ENCODE measurements at places on chromosomes 6 and 20.

- DNase-seq = no peak
Measured at GRCh38 chr6:39114388-39114703, 640 bp downstream of the SAYSD1 start.

GRCh38 chr6:38155621-38156204, 336.2 kb downstream of the ZFAND3 start:
- DNase-seq = no peak

GRCh38 chr20:51628533-51629398, 86.2 kb upstream of the NFATC2 start:
- no peak for DNase-seq

- DNase-seq = no peak
Measured at GRCh38 chr6:29495571-29495970, 7.8 kb upstream of the MAS1L start.

- DNase-seq = no peak
Measured at GRCh38 chr6:44504301-44504791, 116.8 kb downstream of the CDC5L start.

GRCh38 chr20:25242231-25242630, 5.7 kb upstream of the PYGB start:
- no peak for DNase-seq

- DNase-seq = no peak
Measured at GRCh38 chr20:2626853-2627541, 25.4 kb upstream of the NOP56 start.

GRCh38 chr20:8504030-8504429, 372.0 kb downstream of the PLCB1 start:
- no peak for DNase-seq

GRCh38 chr6:92790381-92790780, 629.0 kb downstream of the EPHA7 start:
- no peak for DNase-seq

GRCh38 chr20:46939031-46939965, 44.7 kb downstream of the EYA2 start:
- no peak for DNase-seq

- DNase-seq = no peak
Measured at GRCh38 chr6:138307352-138307751, 70.4 kb upstream of the SMIM28 start.

- DNase-seq = no peak
Measured at GRCh38 chr6:156729248-156729647, 47.9 kb upstream of the ARID1B start.

GRCh38 chr6:16391451-16391912, 153.1 kb downstream of the GMPR start:
- DNase-seq = no peak

- no peak for DNase-seq
Measured at GRCh38 chr6:115753446-115753845, 307.2 kb downstream of the FRK start.

GRCh38 chr20:63129376-63129965, 86.5 kb downstream of the YTHDF1 start:
- DNase-seq = no peak

GRCh38 chr20:63641146-63641791, 12.0 kb downstream of the STMN3 start:
- DNase-seq = no peak

DNA sequence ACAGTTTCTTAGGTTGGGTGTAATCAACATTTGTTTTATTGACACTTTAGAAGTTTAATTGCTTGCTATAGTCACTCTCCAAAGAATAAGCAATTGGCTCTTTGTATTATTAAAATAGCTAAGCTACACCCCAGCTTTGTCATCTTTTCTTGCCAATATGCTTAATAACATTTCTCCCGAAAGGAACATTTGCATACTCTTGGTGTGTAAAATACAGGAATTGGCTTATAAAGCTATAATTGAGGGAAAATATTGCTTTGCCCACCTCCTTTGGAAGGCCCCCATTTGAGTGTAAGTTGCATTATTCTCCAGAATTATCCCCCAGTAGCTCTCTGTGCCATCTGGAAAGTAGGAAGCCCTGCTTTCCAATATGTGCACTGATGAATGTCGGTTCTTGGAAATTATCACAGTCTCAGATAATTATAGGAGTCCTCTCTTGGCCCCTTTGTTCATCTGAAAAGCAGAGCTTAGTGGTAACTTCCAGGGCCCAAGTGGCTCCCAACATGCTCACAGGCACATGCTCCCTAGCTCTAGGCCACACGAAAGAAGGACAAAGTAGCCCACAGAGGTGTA, 92.4 kb upstream of the B3GAT2 start:
- DNase-seq = no peak

DNA sequence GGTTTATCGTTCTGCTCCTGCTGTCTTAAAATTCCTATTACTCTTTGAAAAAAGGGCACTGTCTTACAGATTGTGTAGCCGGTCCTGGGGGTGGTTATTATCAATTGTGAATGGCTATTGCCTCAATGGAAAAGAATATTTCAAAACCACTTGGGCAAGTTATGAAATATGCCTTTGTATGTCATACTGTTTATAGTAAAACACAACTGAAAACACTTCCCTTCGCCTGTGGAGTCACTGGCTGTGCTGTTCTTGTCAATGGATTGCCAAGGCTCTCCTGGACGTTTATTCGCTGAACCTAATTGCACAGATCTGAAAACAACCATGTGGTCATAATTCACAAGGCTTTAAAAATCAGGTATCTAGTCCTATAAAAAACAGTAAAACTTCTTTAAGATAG, 47.8 kb upstream of the TAGAP start:
- DNase-seq = no peak

DNA sequence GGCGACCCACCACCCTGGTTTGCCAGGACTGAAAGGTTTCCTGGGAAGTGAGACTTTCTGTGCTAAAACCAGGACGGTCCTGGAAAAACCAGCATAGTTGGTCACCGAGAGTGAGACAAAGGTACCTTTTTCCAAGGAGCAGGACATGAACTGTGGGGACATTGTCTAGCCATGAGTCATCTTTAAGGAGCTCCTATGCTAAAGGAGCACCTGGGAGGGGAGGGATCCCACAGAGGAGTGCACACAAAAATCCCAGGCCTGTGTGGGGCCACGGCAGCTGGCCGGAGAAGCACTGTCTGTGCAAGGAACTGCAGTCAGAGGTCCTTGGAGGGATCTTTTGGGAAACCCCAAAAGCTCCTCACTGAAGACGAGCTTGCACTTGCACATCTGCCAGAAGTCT, 109.1 kb upstream of the PLEKHG1 start:
- no peak for DNase-seq

DNA sequence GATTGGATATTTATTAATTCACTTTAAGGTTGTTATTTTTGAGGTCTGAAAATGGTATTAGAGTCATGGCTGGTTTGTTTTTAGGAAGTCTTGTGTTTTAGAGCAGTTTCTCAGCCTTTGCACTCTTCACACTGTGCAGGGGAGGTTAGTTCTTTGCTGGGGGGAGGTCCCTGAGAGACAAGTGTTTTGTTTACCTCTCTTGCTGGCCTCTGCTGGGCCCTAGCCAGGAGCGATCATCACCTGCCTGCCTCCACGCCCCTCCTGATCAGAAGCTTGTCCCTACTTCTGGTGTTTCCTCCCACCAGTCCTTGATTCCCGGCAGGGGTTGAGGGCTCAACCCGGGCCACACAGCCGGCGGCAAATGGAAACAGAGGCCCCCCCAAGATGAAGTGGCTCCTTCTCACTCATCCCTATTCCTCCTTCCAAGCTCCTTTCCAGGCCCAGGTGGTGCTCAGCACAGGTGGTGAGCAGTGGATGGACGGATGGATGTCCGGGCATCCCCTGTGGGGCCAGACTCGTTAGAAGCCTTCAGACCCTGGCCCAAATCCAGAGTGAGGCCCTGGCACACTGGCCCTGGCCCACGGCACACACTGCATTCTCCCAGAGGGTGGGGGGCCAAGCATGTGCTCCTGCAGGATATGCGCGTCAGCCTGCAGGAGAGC, 51.3 kb downstream of the GRM4 start:
- DNase-seq = no peak

GRCh38 chr6:157328108-157328692, 4.9 kb upstream of the TMEM242 start:
- DNase-seq = no peak

GRCh38 chr6:122553697-122554096, 56.5 kb upstream of the PKIB start:
- no peak for DNase-seq

DNA sequence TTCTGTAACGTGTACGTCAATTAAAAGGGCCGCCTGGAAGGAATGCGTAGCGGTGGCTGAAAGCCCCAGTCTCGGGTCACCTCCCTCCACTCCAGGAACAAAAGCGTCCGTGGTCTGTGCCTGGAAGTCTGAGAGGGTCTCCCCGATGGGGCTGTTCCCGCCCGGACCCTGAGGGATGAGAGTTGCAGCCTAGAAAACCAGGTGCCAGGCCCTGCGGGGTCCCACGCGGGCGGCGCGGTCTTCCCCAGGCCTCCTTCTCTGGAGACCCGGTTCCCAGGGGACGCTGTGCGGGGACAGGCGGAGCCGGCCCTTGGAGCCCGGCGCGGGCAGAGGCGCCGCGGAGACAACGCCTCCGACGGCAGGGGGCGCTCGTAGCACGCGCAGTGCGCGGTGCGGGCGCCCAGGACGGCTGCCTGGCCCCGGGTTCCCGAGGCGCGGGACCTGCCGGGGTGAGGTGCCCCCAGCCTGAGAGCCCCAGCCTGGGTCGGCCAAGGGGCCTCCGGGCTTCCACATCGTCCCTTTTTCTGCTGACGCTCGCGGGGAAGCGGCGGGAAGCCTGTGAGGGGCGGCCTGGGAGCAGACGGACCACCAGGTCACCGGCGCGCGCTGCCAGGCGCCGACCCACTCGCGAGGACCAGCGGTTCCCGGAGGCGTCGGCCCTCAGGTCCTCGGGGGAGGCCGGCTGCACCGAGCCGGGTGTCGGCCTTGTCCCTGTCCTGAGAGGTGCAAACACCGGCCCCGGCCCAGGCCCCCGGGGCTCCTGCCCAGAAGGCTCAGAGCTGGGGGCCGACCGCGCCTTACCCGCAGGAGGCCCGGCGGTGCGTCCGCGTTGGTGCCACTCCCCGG, 5.3 kb upstream of the FOXC1 start:
- peak; percentile 57 for DNase-seq

GRCh38 chr20:47090835-47091234, 196.2 kb downstream of the EYA2 start:
- DNase-seq = no peak

DNA sequence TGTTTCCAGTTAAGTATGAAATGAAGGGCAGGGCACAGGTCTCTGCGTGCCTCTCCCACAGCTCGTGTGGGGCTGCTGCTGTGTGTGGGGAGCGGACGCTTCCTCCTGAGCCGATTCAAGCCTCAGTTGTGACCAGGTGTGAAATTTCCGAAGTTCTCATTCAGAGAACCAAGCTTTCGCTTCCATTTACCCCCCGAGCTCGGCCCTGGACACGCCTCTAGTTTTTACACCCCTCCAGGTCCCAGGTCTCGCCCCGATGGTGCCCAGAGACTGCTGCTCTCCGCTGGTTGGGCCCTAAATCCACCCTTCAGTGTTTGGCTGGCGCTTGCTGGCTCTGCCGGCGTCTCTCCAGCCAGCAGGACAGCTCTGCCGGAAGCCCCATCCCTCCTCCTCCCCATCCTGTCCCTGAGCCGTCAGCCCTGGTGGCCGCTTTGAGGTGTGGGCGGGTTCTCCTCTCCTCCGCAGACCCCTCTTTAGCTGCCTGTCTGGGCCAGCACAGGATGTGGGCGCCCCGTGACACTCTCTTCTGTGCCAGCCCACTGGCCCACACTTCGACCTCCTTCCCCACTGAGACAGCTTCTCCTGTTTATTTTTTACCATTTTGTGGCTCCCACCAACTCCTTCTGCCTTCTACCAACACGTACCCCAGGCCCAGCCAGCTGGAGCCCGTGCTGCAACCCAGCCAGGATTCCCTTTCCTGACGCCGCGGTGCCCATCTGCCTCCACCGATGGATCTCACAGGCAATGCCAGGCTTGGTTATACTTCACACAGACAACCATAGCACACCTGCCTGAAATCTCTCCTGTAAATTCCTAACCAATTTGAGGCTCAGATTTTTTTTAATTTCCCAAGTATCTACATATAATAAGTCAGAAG, 142.8 kb downstream of the DLL1 start:
- DNase-seq = peak; percentile 29

- no peak for DNase-seq
Measured at GRCh38 chr20:18831830-18832499, 18.4 kb downstream of the SCP2D1 start.

- no peak for DNase-seq
Measured at GRCh38 chr6:90231798-90232197, 64.8 kb downstream of the BACH2 start.

- DNase-seq = no peak
Measured at GRCh38 chr6:101344885-101345284, 48.6 kb upstream of the GRIK2 start.

DNA sequence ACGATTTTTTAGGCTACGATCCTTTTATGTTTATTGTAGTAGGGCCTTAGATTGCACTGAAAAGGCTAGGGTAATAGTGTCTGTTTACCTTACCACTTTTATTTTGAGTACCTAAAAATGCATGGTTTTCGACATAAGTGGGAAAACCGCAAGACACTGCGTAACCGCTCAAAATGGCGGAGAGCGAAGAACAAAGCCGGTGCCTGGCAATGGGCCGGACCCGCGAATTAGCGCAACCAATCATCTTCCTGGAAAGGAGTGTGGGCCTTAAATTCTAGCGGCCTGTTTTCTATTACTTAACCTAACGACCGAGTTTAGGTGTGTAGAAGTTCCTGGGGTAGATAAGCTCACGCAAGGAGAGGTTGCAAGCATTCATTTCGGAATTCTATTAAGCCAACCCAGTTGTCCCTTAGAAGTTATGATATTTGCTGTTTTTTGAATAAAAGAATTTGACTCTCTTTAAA, 118.0 kb downstream of the HFE start:
- DNase-seq = peak; percentile 65

DNA sequence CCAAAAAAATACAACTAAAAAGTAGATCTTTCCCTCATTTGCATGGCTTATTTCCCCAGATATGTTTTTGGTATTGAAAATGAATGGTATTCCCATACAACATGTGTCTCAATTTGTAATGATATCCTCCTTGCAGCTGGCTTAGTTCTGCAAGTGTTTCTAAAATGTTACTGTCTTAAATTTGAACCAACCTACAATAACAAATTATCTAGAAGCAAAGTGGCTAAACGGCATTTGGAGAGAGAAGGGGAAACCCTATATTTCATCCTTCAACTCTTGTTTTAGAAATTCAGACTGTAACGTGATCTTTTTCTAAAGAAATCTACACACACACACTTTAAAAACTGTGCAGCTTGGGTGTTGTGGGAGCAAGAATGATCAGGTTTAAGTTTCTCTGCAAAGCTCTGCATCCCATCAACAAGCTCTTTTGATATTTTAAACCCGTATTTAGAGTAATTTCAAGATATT, 153.0 kb downstream of the SOBP start:
- DNase-seq = no peak

- DNase-seq = no peak
Measured at GRCh38 chr6:25176466-25176865, 102.7 kb upstream of the CARMIL1 start.

Measured in activated T-cell treated with anti-CD3 and anti-CD28 coated beads for 4 hours (primary cell).